ENCODE measurements at places on chromosomes 3 and 15.

- H3K27me3 ChIP-seq, result peaks cover 3% of the 10 kb centered on the region
- H3K4me3 ChIP-seq, result no peak overlapping the region
- no peak for DNase-seq
- no peaks in the 10 kb centered on the region for H3K36me3 ChIP-seq
These were observed 149.8 kb downstream of the MECOM start for GRCh38 chr3:169513672-169514071.

DNA sequence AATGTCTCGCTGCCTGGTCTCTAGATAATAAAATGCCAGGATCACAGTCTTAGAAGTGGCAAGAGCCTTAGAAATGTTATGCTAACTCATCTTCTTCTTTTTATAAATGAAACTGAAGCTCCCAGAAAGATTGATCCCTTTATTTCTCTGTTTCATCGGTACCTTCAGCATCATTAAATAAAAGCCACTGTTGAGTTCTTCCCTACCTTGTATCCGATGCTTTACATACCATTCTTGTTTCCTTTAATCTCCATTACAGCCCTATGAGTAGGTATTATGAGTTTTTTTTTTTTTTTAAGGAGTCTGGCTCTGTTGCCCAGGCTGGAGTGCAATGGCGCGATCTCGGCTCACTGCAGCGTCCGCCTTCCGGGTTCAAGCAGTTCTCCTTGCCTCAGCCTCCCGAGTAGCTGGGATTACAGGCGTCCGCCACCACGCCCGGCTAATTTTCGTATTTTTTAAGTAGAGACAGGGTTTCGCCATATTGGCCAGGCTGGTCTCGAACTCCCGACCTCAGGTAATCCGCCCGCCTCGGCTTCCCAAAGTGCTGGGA lies 815 bp upstream of the ABCC5 start:
- H3K4me3 ChIP-seq, result peak overlapping the region; percentile 99
- H3K27ac ChIP-seq, result peak overlapping the region; percentile 85
- H3K4me1 ChIP-seq, result peaks cover 30% of the 10 kb centered on the region
- peaks cover 1% of the 10 kb centered on the region for H3K36me3 ChIP-seq
- DNase-seq, result no peak

- H3K4me3 ChIP-seq, result no peak overlapping the region
- DNase-seq, result no peak
- H3K27me3 ChIP-seq, result peaks cover 26% of the 10 kb centered on the region
- H3K36me3 ChIP-seq, result no peaks in the 10 kb centered on the region
- H3K27ac ChIP-seq, result no peak overlapping the region
These were observed 39.6 kb downstream of the GPR156 start for GRCh38 chr3:120245386-120245785.

DNA sequence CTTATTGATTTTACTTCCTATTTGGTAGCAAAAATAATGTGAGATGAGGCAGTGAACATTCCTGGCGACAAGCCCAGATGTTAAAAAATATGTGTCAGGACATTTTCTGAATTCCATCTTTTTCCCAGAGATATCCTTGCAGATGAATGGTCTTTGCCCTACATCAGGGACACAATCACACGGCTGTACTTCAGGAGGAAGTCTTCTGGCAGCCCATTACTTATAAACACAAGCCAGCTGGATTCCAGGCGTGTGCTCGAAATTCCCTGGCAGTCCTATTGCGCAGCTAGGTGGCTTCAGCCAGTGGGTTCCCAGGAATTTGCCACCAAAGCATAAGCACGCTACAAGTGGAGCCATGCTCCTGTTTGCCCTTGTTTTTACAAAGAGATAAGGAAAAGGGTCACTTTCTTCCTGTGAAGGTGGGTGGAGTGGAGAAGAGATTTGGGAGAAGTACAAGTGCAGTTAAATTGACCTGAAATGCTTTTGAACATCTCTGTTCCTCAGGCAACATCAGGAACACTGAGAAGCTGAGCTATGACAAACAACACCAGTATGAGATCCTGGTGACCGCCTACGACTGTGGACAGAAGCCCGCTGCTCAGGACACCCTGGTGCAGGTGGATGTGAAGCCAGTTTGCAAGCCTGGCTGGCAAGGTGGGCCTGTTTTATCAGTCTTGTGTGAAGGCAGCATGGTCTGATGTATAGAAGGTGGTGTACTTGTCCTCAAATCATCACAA lies 257.1 kb upstream of the TRIM42 start:
- H3K36me3 ChIP-seq, result no peaks in the 10 kb centered on the region
- no peaks in the 10 kb centered on the region for H3K4me1 ChIP-seq
- DNase-seq, result no peak
- H3K4me3 ChIP-seq, result no peak overlapping the region

- no peak for DNase-seq
- no peaks in the 10 kb centered on the region for H3K27me3 ChIP-seq
- no peaks in the 10 kb centered on the region for H3K36me3 ChIP-seq
- no peak overlapping the region for H3K4me3 ChIP-seq
- no peaks in the 10 kb centered on the region for H3K4me1 ChIP-seq
These were observed 585.8 kb downstream of the NLGN1 start for GRCh38 chr3:173983343-173983742.

DNA sequence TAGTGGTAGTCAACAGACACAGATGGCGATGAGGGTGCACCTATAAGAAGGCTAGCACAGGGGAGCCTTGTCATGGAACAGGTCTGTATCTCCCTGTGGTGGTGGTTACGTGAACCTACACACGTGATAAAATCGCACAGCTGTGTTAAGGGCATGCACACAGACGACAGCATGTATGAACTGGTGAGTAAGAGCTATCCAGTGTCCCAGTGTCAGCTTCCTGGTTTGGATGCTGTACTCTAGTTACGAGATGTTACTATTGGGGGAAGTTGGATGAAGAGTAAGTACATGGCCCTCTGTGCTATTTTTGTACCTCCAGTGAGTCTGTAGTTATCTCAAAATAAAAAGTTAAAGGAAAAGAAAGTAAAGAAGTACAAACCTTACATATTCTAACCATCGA lies 38.2 kb downstream of the MTMR10 start:
- no peak for DNase-seq
- no peak overlapping the region for H3K27ac ChIP-seq
- no peaks in the 10 kb centered on the region for H3K27me3 ChIP-seq
- peaks cover 20% of the 10 kb centered on the region for H3K4me1 ChIP-seq
- peaks cover 53% of the 10 kb centered on the region for H3K36me3 ChIP-seq

GRCh38 chr3:188206787-188207186 lies 52.8 kb downstream of the LPP start:
- H3K36me3 ChIP-seq, result peaks cover 16% of the 10 kb centered on the region
- no peak overlapping the region for H3K27ac ChIP-seq
- no peak overlapping the region for H3K4me3 ChIP-seq
- peaks cover 28% of the 10 kb centered on the region for H3K4me1 ChIP-seq
- H3K27me3 ChIP-seq, result no peaks in the 10 kb centered on the region

GRCh38 chr3:59085976-59086375 lies 36.2 kb upstream of the CFAP20DC start:
- no peak overlapping the region for H3K4me3 ChIP-seq
- peaks cover 19% of the 10 kb centered on the region for H3K27me3 ChIP-seq
- no peaks in the 10 kb centered on the region for H3K36me3 ChIP-seq
- H3K27ac ChIP-seq, result no peak overlapping the region

- H3K27ac ChIP-seq, result no peak overlapping the region
- DNase-seq, result no peak
- H3K4me3 ChIP-seq, result no peak overlapping the region
- no peaks in the 10 kb centered on the region for H3K27me3 ChIP-seq
- H3K36me3 ChIP-seq, result no peaks in the 10 kb centered on the region
- peaks cover 41% of the 10 kb centered on the region for H3K4me1 ChIP-seq
These were observed 1.1 kb downstream of the SH2D7 start for GRCh38 chr15:78093242-78094020.

- no peak overlapping the region for H3K27ac ChIP-seq
- DNase-seq, result no peak
- H3K4me3 ChIP-seq, result no peak overlapping the region
These were observed 29.5 kb downstream of the CLEC3B start for GRCh38 chr3:45055411-45056143.

GRCh38 chr3:55894605-55895004 lies 407.5 kb upstream of the WNT5A start:
- H3K4me1 ChIP-seq, result no peaks in the 10 kb centered on the region
- DNase-seq, result no peak
- H3K27ac ChIP-seq, result no peak overlapping the region
- no peak overlapping the region for H3K4me3 ChIP-seq
- no peaks in the 10 kb centered on the region for H3K36me3 ChIP-seq

GRCh38 chr3:116112696-116113095 lies 332.6 kb downstream of the LSAMP start:
- no peak for DNase-seq
- no peaks in the 10 kb centered on the region for H3K4me1 ChIP-seq
- H3K27me3 ChIP-seq, result no peaks in the 10 kb centered on the region
- no peak overlapping the region for H3K27ac ChIP-seq
- no peak overlapping the region for H3K4me3 ChIP-seq
- H3K36me3 ChIP-seq, result no peaks in the 10 kb centered on the region
